ENCODE measurements at places on chromosomes 12 and 14. TPM values are rescaled to one million over a fixed set of nuclear protein-coding genes. Genes with fewer than 3 reads are reported as not detected.

The SLC35F4 gene
- total RNA-seq = not detected

The CREBL2 gene
- 35.9 TPM for total RNA-seq

The LMNTD1 gene
- total RNA-seq = not detected

- DNase-seq = peak; percentile 78
Measured at GRCh38 chr12:132475304-132476037, 14.5 kb upstream of the FBRSL1 start.

DNA sequence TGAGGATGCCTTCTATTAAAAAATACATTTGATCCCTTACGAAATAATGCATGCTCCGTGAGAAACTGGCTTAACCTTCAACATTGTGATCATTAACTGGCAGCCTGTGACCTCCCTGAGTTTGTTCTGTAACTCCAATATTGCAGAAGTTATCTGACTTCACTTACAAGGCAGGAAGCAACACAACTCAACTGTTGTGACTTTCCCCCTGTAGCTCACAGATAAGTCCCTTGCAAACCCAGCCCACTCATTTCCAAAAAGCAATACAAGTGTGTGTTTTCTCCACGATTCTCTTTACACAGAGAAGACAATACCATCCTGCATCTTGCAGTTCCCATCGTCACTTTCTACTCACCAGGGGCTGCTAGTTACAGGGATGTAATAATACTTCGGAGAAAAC lies 304.7 kb upstream of the TMEM132C start:
- DNase-seq = no peak

DNA sequence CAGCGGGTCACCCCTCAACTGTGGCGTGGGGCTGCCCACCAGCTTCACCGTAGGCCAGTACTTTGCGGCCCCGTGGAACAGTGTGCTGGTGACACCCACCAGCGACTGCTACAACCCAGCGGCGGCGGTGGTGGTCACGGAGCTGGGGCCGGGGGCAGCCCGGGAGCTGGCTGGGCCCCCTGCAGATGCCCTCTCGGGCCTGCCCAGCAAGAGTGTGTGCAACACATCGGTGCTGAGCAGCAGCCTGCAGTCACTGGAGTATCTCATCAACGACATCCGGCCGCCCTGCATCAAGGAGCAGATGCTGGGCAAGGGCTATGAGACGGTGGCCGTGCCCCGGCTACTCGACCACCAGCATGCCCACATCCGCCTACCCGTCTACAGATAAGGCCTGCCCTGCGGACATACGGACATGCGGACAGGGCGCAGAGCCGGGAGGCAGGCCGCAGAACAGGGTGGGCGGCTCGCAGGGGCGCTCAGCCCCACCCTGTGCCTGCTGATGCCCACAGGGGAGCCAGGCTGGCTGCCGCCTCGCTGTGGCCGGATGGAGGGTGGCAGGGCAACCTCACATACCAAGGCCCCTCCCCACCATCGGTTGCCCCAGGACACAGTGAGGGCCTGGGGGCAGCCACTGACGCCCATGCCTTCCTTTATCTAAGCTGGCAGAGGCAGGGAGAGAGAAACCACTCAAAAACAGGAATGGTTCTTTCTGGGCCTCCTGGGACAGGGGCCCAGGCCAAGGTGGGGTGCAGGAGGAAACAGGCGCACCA lies 55.5 kb downstream of the FAM222A start:
- DNase-seq = no peak

- no peak for DNase-seq
Measured at GRCh38 chr12:77167801-77168200, 102.4 kb upstream of the E2F7 start.

- no peak for DNase-seq
Measured at GRCh38 chr14:70415788-70416187, 1.1 kb downstream of the SYNJ2BP start.

- no peak for DNase-seq
Measured at GRCh38 chr14:100771121-100771800, 44.6 kb downstream of the DLK1 start.

GRCh38 chr12:111117017-111117416 lies 196.6 kb upstream of the MYL2 start:
- no peak for DNase-seq

GRCh38 chr14:34971381-34971780 lies 11.4 kb upstream of the SRP54 start:
- no peak for DNase-seq
